ENCODE measurements at places on chromosomes 7 and 10.

- no peak for DNase-seq
Observed at GRCh38 chr7:121480566-121481335, 84.6 kb upstream of the FAM3C start.

GRCh38 chr7:47819607-47819920, 128.7 kb downstream of the PKD1L1 start:
- no peak for DNase-seq

- DNase-seq, result no peak
Observed at GRCh38 chr10:28545967-28546644, 13.2 kb downstream of the WAC start.

DNA sequence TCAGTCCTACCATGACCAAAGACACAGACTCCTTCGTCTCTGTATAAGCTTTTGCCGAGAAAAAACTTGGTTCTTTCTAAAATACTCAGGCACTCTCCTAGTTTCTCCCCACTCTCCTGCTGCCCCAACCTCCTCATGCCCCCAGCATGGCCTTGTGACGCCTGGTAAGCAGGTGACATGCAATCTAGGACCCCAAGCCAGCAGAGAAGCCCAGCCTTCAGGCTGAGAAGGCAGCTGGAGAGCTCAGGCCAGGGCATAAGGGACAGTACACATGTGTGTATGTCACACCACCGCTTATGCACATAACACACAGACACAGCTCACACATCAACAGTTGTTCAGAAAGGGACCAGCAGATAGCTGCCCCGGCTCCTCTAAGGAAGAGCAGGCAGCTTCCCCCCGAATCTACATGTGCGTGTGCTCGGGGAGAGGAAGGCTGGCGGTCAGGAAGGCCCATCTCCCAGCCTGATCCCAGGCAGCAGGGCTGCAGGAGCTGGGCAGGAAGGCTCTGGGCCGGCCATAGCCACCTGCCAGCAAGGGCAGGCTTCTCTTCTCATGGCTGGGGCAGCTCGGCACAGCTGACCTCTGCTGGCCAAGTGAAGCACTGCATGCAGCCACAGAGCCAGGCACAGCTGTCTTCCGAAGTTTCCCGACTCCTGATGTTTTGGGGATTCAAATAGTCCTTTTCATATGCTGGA, 8.5 kb downstream of the DDX56 start:
- DNase-seq, result no peak

DNA sequence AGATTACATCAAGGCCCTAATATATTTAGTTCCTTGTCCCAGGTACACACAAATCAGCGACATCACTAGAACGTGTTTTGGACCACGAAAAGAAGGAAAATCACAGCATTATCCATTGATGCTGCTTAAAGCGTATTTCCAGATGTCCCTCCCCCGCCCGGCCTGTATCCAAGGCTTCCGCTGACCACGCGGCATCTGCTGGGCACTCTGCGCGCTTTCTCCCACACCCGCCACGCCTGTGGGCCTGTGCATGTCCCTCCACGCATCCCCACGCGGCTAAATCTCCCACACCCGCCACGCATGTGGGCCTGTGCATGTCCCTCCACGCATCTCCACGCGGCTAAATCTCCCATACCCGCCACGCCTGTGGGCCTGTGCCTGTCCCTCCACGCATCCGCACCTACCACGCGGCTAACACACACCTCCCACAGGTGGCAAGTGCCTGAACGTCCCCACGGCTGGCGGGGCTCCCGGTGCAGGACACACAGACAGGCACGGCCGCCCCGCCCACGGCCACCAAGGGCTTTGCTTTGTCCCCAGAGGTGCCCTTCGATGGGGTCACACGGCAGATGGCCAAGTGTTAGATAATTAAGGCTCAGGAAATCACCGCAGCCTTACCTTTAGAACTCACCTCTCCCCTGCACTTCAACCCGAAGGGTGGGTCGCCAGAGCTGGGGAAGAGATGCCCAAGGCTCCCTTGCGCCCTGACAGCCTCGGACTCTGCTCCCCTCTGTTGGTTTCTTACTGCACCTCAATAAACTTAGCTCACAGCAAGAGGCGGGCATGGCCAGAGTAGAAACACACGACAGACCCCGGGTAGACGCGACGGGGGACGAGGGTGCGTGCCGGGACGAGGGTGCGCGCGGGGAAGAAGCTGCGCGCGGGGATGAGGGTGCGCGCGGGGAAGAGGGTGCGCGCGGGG, 49.5 kb downstream of the DIP2C start:
- DNase-seq, result no peak

DNA sequence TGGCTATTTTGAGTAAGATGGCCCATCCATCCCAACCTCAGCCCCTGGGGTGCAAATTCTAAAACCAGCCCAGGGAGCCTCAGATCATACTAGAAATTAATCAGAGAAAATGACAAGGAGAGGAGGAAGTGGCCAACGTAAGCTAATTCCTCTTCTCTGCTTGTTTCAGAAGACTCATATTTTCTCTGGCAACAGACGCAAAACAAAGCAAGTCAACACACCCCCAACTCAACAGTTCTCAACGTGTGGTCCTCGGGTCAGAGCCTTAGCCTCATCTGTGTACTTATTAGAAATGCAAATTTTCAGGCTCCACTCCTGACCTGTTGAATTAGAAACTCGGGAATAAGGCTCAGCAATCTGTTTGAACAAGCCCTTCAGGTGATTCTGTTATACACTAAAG, 413.9 kb upstream of the AUTS2 start:
- no peak for DNase-seq

DNA sequence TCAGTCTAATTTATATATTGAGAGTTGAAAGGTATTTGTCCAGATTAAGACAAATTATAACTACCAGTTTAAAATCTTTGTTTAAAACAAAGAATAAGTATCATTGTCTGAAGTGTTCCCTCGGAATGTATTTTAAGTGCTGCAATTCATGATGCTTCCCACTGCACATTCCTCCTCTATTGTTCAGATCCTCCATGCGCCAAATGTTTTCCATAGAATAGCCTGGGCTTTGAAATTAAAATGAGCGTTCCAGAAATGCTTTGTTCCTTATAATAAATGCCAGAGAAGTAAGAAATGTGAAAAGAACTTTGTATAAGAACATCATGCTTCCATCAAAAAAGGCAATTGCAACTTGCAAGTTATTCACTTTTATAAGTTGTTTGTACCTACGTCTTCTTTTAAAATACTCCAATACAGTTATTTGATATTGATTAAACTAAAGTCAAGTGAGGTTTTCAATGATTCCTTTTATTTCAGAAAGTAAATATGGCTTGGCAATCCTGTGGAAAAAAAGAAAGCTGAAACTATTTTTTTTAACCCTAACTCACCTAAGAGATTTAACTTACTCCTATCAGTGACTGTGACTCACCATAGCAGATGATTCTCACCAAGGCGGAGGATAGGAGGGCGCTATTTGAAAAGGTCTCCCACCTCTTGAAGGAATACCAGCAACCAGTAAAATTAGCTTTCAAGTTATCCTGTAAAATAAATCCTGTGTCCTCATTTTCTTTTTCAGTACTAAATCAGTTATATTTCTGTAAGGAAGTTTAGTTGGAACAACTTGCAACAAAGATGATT, 85.8 kb downstream of the CTNNA3 start:
- peak; percentile 70 for DNase-seq

DNA sequence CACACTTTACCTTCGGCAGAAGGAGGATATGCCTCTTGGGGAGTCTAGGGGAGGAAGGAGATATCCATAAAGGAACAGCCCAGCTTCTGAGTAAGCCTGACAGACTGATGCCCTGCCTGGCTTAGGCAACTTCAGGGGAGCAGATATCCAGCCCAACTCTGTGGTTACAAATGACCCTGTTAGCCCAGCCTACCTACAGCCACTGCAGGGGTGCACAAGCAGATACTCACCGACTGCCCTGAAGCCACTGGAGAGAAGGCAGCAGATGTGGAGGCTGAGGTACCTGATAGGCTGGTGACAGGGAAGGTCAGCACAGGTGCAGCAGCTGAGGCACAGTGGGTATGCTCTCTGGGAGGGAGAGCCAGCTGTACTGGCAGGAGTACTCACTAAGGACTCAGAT, 770.2 kb downstream of the GRID1 start:
- DNase-seq, result no peak

- no peak for DNase-seq
Observed at GRCh38 chr7:129188892-129189660, 643 bp downstream of the SMO start.

DNA sequence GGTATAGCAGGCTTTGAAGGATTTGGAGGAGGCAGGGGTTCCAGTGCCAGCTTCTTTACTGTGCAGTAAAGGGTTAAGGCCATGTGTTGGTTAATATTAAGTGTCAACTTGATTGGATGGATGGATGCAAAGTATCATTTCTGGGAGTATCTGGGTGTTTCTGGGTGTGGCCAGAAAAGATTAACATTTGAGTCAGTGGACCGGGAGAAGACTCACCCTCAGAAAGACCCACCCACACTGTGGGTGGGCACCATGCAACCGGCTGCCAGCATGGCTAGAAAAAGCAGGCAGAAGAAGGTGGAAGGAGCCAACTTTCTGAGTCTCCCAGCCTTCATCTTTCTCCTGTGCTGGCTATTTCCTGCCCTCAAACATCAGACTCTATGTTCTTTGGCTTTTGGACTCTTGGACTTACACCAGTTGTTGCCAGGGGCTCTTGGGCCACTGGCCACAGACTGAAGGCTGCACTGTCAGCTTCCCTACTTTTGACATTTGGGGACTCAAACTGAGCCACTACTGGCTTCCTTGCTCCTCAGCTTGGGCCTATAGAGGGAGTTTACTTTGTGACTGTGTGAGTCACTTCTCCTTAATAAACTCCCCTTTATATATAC, 6.8 kb upstream of the TRUB1 start:
- no peak for DNase-seq

DNA sequence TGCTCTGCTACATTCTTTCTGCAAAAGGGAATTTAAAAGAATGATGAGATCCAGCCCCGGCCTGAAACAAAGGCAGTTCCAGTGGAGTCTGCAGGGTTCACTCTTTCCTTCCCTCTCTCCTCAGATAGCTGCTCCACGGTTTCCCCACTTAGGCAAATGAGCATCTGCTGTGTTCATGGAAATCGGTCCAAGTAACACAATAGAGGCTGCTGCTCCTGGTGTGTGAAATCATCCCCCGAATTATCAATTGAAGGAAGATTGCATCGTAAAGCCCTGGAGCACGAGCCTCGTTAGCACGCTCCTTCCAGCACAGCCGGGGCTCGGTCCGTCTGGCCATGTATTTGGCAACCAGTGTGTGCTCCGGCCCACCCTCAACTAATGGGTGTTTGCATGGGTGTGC, 108.3 kb upstream of the DPP6 start:
- DNase-seq, result no peak

DNA sequence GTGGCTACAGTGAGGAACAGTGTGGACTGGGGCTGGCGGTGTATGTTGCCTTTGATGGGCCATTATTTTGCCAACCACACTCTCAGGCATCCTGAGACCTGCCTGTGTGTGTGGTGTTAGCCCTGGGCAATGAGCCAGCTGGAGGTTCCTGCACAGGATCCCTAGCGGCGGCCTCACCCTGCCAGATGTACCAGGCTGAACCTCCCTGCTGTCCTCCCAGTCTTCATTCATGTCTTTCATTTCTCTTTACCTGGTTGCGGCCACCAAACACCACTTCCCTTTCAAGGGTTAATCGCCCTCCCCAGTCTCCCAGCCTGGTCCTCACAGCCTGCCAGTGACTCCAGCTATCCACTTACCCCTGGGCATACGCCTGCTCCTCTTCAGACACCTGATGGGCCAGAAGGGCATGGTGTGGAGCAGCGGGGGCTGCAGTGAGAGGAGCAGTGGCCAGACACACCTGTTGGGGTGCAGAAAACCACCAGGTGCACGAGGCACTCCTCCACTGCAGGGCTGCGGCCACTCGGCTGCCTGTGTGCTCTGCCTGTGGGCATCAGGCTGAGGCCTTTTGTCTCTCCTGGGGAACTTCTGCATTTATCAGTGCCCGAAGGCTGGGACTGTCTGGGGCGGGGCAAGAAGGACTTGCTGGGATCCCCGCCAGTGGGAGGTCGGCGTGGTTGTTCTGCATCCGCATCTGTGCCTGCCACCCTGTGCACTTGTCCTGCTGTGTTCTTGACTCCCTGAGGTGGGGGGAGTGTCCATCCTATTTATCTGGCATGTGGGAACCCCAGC, 111.6 kb downstream of the ARHGAP22 start:
- no peak for DNase-seq

GRCh38 chr7:2307690-2308107, 6.5 kb downstream of the SNX8 start:
- no peak for DNase-seq

- no peak for DNase-seq
Observed at GRCh38 chr7:2198760-2199159, 34.0 kb downstream of the MAD1L1 start.

- DNase-seq, result no peak
Observed at GRCh38 chr10:124385627-124386185, 33.0 kb downstream of the OAT start.

GRCh38 chr7:2488681-2489080, 12.5 kb upstream of the GRIFIN start:
- DNase-seq, result no peak

GRCh38 chr7:28823582-28823981, 134.5 kb downstream of the TRIL start:
- DNase-seq, result no peak

- DNase-seq, result no peak
Observed at GRCh38 chr7:51587604-51588003, 271.0 kb upstream of the COBL start.

DNA sequence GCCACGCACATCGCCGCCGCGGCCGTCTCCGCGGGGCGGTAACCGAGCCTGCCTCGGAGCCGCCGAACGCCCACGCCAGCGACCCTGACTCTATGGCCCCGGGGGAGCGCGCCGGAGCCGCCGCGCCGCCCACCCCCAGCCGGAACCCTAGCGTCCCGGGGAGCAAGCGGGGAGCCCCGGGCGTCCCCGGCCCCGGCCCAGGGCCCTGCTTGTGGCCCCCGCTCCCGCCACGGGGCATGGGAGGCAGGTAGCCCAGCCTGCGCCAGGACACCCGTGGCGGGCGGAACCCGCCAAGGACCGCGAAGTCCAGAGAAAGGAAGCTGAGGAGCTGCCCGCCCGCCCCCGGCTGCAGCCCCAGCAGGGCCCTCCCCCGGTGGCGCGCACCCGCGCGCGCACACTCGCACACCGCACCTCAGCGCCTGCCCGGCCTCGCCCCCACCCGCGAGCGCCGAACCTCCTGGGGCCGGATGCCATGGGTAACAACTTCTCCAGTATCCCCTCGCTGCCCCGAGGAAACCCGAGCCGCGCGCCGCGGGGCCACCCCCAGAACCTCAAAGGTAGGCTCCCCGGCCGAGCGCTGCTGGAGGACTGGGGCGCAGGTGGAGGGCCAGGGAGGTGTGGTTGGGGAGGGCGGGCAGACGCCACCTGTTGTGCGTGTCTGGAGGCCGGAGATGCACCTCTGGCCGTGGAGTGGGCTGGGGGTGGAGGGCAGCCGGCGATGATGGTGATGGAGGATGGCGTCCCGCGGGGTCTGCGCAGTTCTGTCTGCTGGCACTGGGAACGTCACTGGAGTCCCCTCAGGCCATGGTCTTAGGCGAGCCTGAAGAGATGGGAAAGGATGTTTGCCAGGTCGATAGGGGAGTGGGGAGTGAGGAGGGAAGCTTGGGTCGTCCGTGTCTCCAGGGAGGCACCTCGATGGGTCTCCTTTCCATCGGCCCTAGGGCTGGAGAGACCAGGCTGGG, 692 bp downstream of the NEURL1 start:
- DNase-seq, result no peak
